BE2C (cell line): ENCODE measurements at places on chromosomes 3 and 15.

DNA sequence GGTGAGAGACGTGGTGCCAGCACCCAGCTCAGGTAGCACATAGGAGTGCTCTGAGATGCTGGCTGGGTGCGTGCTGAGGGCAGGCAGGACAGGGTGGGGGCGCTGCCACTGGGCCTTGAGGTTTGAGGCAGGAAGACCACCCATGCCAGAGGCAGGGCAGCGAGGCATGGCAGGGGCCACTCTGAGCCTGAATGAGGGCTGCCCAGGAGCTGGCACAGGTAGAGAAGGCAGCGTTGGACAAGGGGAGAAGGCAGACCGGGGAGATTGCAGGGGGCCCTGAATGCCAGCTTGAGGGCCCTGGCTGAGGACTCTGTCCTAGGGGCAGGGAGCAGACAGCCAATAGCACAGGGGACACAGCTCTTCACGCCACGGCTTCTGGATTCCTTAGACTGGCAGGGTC is 50.2 kb downstream of the ADAMTS7 start:
- DNase-seq: no peak

DNA sequence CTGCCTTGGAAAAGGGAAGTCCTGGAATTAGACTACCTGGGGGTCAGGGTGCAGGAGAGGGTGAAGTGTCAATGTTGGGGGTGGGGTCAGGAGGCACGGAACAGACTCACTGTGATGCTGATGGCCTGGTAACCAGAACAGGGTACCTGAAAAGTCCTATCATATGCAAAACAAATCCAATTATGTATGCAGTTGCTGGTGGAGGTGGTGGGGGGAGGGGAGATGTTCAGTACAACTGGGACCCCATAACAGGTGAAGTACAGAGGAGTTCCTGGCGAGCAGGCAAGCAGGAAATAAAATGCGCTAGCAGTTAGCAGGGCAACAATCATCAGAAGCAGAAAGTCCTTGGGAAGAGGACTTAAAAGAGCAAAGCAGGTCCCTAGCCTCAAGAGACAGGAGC is 4.2 kb upstream of the KATNBL1 start:
- DNase-seq: no peak

- DNase-seq: no peak
These were observed 25.6 kb downstream of the TIGIT start for GRCh38 chr3:114319453-114319852.

- no peak for DNase-seq
These were observed 41.6 kb downstream of the ISG20 start for GRCh38 chr15:88680241-88681001.

DNA sequence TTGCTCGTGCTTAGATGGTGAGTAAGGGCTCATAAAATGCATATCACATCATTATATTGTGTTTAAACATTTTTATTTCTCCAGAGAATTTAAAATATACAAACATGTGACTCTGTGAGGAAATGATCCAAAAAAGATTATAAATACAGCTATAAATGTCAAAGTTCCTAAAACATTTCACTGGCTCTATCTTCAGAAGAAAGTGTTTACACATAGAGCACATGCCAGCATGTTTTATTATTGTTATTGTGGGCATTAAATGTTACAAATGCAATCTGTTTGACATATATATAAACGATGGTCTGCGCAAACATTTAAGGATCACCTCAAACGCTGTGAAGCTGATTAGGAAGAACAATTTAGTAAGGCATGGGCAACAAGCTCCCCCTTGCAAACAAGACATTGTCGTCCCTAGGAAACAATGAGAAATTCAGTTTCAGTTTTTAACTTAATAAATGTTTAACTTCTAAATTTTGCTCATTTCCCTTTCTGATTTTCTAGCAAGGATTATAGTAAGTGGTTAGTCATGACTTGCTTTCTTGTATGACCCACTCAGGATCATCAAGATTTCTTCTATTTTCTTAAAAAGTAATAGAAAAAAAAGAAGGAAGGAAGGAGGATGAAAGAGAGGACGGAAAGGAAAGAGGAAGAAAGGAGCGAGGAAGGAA is 207.5 kb downstream of the SATB1 start:
- DNase-seq: no peak

- DNase-seq: no peak
These were observed 172.7 kb downstream of the FAM43A start for GRCh38 chr3:194858382-194858781.

DNA sequence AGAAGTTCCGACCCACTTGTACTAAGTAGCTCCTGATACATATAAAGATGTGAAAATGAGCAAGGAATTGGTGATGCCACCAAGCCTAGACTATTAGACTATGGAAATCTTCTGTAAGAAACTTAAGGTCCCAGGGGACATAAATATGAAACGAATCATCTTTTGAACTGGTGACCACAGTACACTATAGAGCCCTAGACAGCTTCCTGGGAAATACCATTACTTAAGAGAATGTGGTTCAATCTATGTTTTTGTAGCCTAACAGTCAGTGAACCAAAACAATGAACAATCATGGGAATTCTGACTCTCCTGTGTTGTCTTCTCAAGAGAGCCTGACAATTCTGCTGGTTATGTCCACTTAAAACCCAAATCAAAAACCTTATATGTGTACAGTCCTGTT is 191.6 kb downstream of the GREM1 start:
- DNase-seq: no peak

GRCh38 chr3:87414271-87414670 is 137.9 kb upstream of the POU1F1 start:
- DNase-seq: no peak

GRCh38 chr3:111799951-111800350 is 59.1 kb upstream of the PHLDB2 start:
- no peak for DNase-seq

DNA sequence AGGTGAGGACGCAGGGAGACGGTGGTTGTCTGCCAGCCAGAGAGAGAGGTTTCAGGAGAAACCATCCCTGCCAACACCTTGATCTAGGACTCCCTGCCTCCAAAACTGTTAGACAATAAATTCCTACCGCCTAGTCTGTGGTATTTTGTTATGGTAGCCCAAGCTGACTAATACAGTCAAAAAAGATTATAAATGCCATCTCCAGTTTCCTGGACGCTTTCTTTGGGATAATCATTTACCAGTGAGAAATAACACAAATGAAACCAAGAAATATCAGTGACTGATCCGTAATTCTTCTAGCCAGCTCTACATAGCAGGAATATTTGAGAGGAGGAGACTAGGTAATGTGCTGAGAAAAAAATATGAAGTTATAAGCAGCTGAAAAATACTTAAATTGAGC is 707.8 kb upstream of the LMCD1 start:
- no peak for DNase-seq

- no peak for DNase-seq
These were observed 859.6 kb downstream of the ROBO1 start for GRCh38 chr3:78908236-78908635.

DNA sequence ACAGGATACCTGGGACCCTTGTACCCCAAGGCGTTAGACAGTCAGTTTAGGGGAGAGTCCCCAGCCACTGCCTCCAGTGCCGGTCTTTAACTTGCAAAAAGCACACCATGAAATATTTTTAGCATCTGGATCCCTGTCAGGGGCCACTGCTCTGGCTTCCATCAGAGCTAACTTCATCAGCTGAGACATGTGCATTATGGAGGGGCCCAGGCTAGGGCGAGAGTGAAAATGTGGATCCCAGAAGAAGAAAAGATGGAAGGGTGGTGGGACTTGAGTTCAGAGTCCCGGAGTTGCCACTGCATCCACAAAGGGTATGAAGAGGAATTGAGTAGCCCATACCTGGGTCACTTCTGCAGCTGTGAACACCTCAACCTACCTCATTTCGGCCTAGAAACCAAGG is 23.5 kb upstream of the SPATA12 start:
- DNase-seq: no peak

GRCh38 chr3:1726741-1727140 is 371.9 kb upstream of the CNTN4 start:
- no peak for DNase-seq
